T-helper 1 cell (primary cell): ENCODE measurements at places on chromosomes 2 and 18.

DNA sequence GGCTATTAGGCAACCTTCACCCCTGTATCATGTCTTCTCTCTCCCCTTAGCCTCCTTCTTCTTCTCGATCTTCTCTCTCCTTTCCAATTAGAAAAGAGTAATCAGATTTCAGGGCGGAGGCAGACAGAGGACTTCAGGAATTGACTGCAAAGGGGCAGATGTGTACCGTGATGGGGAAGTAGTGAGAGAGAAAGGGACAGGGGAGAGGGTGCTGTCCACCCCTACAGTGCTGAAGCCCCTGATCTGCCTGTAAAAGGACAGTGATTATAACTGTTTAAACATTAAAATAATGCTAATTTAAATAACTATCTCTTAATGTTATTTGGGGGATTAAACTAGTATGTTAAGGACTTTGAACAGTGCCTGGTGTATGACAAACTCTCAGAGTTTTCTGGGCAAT is 178.5 kb downstream of the ACTR3 start:
- DNase-seq = no peak

DNA sequence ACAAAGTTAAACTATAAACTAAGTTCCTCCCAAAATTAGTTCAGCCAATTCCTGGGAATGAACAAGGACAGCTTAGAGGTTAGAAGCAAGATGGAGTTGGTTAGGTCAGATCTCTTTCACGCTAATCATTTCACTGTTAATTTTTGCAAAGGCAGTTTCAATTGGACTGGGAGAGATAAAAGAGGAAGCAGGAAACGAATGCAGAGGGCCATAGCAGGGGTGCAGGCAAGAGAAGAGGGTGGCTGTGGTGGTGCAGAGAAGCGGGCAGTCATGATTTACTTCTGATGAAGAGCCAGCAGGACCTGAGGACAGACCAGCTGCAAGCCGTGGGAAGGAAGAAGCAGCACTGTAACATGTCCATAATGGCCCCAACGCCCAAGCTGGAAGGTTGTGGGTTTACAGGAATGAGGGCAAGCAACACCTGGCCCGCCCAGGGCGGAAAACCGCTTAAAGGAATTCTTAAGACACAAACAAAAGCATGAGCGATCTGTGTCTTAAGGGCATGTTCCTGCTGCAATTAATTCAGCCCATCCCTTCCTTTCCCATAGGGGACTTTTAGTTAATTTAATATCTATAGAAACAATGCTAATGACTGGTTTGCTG is 4.1 kb upstream of the RMP24 start:
- no peak for DNase-seq

- no peak for DNase-seq
Observed at GRCh38 chr2:132593171-132593570, 76.8 kb downstream of the LYPD1 start.

- DNase-seq = no peak
Observed at GRCh38 chr2:239895669-239896068, 129.5 kb downstream of the NDUFA10 start.

DNA sequence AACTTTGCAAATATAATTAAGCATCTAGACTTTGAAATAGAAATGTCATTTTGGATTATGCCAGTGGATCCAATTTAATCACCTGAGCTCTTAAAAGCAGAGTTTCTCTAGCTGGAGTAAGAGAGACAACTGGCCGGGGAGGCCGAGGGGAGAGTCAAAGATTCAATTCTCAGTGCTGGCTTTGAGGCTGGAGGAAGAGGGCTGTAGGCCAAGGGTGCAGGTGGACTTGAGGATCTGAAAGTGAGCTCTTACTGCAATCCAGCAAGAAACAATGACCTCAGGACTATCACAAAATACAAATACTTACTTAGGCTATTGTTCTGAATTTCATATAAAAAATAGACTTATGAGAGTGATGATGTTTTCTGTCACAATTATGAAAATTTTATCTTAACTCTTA is 814.5 kb downstream of the CBLN2 start:
- DNase-seq = no peak

DNA sequence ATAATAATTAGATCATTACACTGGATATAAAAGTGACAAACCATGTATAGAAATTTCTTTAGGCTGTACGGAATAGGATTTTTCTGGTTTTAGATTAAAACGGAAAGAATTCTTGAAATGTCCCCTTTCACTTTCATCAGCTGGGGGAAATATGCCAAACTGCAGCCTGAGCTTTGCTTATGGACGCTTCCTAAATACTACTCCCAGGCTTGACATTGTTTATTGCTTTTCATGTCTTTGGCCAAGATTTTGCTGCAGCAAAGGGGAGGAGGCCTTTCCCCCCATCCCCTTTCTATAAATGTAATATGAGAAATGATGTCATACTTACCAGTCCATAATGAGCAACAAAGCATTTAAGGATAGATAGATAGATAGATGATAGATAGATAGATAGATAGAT is 158.4 kb downstream of the MAP2 start:
- DNase-seq = no peak
